ENCODE measurements at places on chromosomes 3 and 15.

GRCh38 chr15:62658498-62658897, 384.0 kb upstream of the TPM1 start:
- DNase-seq = no peak

DNA sequence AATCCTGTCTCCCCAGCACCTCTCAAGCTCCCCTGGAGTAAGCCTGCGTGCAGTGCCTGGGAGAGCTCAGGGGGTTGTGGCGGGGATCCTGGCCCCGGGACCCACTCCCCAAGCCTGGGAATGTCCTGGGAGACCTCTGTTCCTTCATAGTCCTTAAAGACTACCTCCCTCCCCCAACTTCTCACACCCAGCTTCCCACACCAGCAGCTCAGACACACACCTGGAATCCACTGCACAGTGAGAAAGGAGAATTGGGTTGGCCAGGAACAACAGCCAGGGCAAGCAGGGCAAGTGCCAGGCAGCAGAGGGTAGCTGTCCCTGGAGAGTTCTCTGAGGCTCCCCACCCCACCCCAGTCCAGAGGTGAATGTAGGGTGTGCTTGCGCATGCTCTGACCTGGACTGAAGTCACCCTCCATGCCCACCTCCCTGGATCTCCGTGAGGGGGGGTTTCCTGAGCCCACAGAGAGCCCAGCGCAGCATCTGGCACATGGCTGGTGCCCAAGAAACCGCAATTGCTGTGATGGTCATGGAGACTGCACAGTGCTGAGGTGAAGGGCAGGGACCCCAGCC, 22.2 kb downstream of the PSTPIP1 start:
- DNase-seq = no peak

DNA sequence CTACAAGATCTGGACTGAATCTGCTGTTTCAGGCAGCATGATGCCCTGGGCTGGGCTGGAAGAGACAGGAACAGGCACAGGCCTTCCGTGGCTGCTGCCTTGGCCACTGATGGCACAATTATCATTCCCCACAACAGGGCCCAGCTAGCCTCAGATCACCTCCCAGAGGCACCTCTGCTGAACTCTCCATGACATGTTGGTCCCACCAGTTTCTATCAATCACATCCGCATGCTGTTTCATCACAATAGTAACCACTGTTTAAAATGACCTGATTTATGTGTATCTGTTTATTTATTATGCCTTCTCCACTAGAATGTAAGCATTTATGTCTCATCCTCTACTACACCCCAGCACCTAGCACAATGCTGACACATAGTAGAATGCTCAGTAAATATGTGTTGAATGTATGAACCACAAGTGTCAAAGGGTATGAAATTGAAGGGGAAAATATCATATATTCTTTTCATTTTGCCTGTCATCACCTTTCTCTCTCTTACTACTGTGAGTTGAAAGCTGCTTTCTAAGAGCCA, 32.7 kb upstream of the ZBTB38 start:
- no peak for DNase-seq

GRCh38 chr3:184642631-184643285, 69.1 kb downstream of the MAGEF1 start:
- DNase-seq = no peak

GRCh38 chr3:141905129-141905528, 28.7 kb downstream of the ATP1B3 start:
- DNase-seq = no peak

- no peak for DNase-seq
Measured at GRCh38 chr3:88336894-88337293, 187.1 kb downstream of the C3orf38 start.

DNA sequence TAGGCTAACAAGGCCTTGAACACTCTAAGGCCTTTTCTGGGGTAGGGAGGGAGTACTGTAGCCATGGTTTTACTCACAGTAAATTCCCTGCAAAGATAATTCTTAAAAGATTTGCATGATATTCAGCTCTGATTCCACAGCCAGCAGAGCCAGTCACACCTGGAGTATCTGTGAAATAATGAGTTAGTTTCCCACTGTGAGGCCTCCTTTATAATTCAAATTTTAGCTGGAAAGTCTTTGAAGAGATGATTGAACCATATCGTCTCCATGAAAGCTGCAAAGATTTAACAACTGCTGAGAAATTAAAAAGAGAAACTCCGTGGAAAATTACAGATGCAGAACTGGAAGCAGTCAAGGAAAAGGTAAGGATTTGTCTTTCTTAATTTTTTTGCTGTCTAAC, 32.3 kb upstream of the DUT start:
- DNase-seq = no peak

- DNase-seq = peak; percentile 65
Measured at GRCh38 chr15:45523166-45523460, 558 bp upstream of the SLC30A4 start.
